Body of pancreas (tissue), 4 donors: ENCODE measurements at places on chromosomes 12 and 14. TPM values are rescaled to one million over a fixed set of nuclear protein-coding genes. Genes with fewer than 3 reads are reported as not detected.

GRCh38 chr14:25121337-25122129 is 71.6 kb upstream of the STXBP6 start:
- H3K4me3 ChIP-seq: no peak overlapping the region
- no peak for DNase-seq
- H3K4me1 ChIP-seq: no peaks in the 10 kb centered on the region
- H3K27me3 ChIP-seq: no peaks in the 10 kb centered on the region
- no peak overlapping the region for H3K27ac ChIP-seq

- H3K4me3 ChIP-seq: peak overlapping the region; percentile 87
- H3K4me1 ChIP-seq: peaks cover 46% of the 10 kb centered on the region
- H3K27ac ChIP-seq: peak overlapping the region; percentile 100
- no peaks in the 10 kb centered on the region for H3K27me3 ChIP-seq
These were observed 636 bp downstream of the DUSP6 start for GRCh38 chr12:89351489-89352241.

DNA sequence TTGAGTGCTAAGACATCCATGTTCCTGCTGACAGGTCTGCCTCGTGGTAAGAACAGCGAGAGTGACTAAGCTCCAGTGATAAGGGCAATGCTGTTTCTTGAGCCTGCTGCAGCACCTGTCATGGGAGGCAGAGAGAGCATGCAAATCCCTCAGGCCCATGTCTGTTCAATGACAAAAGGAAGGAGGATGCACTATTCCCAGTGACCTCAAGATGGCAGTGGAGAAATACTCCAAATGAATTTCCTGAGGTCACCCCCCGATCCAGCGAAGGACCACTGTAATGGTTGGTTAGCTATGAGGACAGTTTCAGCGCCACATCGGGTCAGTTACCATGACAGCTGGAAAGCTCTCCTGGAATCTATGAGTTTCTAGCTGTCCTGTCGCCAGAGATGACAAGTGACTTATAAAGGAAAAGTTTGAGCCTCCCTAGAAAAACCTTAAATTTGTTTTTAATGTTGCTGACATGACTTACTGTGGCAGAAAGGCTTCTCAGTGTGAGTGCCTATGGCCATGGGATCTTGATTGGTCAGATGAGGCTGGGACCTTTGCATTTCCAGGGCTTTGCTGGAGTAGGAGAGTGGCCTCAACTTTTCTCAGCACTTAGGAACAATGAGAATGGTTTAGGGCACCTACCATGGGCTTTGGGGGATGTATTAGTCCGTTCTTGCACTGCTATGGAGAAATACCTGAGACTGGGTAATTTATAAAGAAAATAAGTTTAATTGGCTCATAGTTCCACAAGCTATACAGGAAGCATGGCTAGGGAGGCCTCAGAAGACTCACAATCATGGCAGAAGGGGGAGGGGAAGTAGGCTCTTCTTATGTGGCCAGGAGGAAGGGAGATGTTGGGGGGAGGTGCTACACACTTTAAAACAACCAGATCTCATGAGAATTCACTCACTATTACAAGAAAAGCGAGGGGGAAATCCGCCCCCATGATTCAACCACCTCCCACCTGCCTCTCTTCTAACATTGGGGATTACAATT is 88.0 kb upstream of the TMEM260 start:
- no peak overlapping the region for H3K27ac ChIP-seq
- H3K4me3 ChIP-seq: no peak overlapping the region
- H3K36me3 ChIP-seq: no peaks in the 10 kb centered on the region
- no peaks in the 10 kb centered on the region for H3K27me3 ChIP-seq
- DNase-seq: peak; percentile 40

DNA sequence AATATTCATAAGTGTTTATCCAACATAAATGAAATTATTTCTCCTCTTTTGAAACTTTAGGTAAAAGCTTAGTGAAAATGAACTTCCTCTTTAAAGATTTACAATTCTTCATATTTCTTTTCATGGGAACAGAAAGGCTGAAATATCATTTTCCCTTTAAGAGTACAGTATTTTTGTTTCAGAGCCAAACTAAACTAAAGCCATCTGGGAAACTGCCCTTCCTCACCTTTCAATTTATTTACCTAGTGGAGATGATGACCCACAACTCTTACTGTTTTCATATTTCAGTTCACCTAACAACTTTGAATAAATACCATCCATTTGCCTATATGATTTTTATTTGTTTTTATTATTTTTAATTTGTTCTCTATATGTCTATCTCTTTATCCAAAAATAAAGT is 105.4 kb downstream of the ALX1 start:
- no peak overlapping the region for H3K27ac ChIP-seq
- H3K4me3 ChIP-seq: no peak overlapping the region
- H3K36me3 ChIP-seq: no peaks in the 10 kb centered on the region
- H3K4me1 ChIP-seq: no peaks in the 10 kb centered on the region
- no peak for DNase-seq
- H3K27me3 ChIP-seq: no peaks in the 10 kb centered on the region

DNA sequence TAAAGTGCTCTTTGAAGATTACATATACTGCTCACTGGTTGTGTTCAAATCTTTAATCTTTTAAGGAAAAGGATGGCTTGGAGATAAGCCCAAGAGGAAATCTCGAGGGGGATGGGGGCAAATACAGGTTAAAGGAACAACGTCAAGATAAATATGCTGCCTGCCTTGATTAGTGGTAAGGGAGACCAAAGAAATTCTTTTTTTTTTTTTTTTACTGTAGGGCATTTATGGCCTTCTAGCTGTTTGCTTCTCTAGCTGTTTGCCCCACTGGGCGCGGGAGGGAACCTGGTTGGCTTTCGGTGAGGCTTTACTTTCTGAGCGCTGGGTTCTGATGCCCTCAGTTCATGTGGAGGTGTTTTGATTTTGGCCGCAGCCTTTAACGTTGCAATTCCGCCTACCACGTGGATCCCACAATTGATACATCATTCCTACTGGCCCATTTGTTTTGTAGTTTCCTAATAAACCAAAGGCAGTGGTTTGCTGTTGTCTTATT is 5.7 kb downstream of the CCND2 start:
- H3K4me3 ChIP-seq: no peak overlapping the region
- H3K36me3 ChIP-seq: peaks cover 13% of the 10 kb centered on the region
- peaks cover 52% of the 10 kb centered on the region for H3K4me1 ChIP-seq

- DNase-seq: no peak
- H3K4me3 ChIP-seq: no peak overlapping the region
- peaks cover 22% of the 10 kb centered on the region for H3K4me1 ChIP-seq
- H3K27me3 ChIP-seq: no peaks in the 10 kb centered on the region
- H3K36me3 ChIP-seq: no peaks in the 10 kb centered on the region
These were observed 153.4 kb downstream of the DPF3 start for GRCh38 chr14:72740504-72740961.

GRCh38 chr14:29223947-29224346 is 457.4 kb downstream of the FOXG1 start:
- H3K4me1 ChIP-seq: no peaks in the 10 kb centered on the region
- H3K27ac ChIP-seq: no peak overlapping the region
- no peak for DNase-seq
- H3K36me3 ChIP-seq: no peaks in the 10 kb centered on the region
- no peaks in the 10 kb centered on the region for H3K27me3 ChIP-seq
- H3K4me3 ChIP-seq: no peak overlapping the region

- H3K4me3 ChIP-seq: no peak overlapping the region
- no peaks in the 10 kb centered on the region for H3K27me3 ChIP-seq
- peaks cover 58% of the 10 kb centered on the region for H3K4me1 ChIP-seq
These were observed 4.0 kb downstream of the EGLN3 start for GRCh38 chr14:33946679-33947476.

DNA sequence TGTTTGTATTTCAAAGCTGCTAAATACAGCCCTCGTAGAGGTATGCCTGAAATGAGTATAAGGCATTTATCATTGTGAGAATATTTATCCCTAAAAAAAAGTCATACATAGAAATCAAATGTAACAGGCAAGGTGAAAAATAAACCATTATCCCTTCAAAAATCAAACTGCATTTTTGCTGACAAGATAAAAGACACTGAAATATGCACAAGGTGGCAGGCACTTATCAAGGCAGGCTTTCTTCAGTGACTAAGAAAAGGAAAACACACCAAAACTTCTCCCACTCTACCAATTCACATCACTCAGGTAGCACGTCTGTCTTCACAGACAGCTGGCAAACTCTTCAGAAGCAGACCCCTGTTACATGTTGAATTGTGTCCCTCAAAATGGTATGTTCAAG is 23.6 kb downstream of the ARMH4 start:
- no peaks in the 10 kb centered on the region for H3K27me3 ChIP-seq
- no peak overlapping the region for H3K27ac ChIP-seq
- no peaks in the 10 kb centered on the region for H3K4me1 ChIP-seq
- no peaks in the 10 kb centered on the region for H3K36me3 ChIP-seq

GRCh38 chr12:29882846-29883245 is 99.1 kb upstream of the TMTC1 start:
- no peaks in the 10 kb centered on the region for H3K36me3 ChIP-seq
- no peaks in the 10 kb centered on the region for H3K4me1 ChIP-seq
- DNase-seq: no peak
- no peak overlapping the region for H3K4me3 ChIP-seq

GRCh38 chr12:79938843-79939242 is 3.9 kb upstream of the PPP1R12A start:
- no peak overlapping the region for H3K4me3 ChIP-seq
- no peak for DNase-seq

DNA sequence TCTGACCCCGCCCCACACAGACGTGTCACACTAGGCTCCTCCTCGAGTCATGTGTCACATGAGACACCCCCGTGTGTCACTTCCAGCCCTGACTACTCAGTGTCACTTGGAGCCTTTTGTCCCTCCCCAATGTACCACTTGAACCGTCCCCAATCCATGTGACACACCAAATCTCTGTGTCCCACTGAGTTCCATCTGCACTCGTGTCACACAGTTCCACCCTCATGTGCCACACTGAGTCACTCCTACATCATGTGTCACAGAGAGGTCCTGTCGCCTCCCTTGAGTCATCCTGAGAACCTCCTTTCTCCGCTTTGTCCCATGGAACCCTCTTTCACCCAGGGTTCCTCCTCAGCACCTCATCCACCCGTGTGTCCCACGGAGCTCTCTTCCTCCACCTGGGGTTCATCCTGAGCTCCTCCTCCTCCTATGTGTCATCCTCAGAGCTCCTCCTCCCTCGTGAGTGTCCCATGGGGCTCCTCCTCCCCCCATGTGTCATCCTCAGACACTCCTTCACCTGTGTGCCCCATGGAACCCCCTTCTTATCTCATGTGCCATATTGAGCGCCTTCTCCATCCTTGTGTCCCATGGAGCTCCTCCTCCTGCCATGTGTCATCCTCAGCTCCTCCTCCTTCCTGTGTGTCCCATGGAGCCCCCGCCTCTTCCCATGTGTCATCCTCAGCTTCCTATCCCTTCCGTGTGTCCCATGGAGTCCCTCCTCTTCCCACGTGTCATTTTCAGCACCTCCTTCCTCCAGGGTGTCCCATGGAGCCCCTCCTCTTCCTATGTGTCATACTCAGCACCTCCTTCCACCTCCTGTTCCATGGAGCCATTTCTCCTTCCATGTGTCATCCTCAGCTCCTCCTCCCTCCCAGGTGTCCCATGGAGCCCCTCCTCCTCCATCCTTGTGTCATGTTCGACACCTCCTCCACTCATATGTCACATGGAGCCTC is 32.0 kb downstream of the RTL1 start:
- no peak overlapping the region for H3K4me3 ChIP-seq
- no peaks in the 10 kb centered on the region for H3K4me1 ChIP-seq
- no peaks in the 10 kb centered on the region for H3K27me3 ChIP-seq
- DNase-seq: no peak

GRCh38 chr14:105700622-105701288 is 174.4 kb downstream of the TMEM121 start:
- H3K4me3 ChIP-seq: no peak overlapping the region
- DNase-seq: no peak
- H3K27me3 ChIP-seq: no peaks in the 10 kb centered on the region
- no peaks in the 10 kb centered on the region for H3K36me3 ChIP-seq

- H3K27ac ChIP-seq: no peak overlapping the region
- H3K36me3 ChIP-seq: no peaks in the 10 kb centered on the region
- no peak overlapping the region for H3K4me3 ChIP-seq
These were observed 3.5 kb upstream of the LTBR start for GRCh38 chr12:6380141-6381121.

GRCh38 chr14:70359076-70359424 is 433 bp downstream of the COX16 start:
- peak overlapping the region; percentile 13 for H3K4me3 ChIP-seq
- H3K36me3 ChIP-seq: no peaks in the 10 kb centered on the region
- DNase-seq: no peak
- H3K4me1 ChIP-seq: peaks cover 16% of the 10 kb centered on the region
- H3K27ac ChIP-seq: peak overlapping the region; percentile 91
- H3K27me3 ChIP-seq: no peaks in the 10 kb centered on the region

DNA sequence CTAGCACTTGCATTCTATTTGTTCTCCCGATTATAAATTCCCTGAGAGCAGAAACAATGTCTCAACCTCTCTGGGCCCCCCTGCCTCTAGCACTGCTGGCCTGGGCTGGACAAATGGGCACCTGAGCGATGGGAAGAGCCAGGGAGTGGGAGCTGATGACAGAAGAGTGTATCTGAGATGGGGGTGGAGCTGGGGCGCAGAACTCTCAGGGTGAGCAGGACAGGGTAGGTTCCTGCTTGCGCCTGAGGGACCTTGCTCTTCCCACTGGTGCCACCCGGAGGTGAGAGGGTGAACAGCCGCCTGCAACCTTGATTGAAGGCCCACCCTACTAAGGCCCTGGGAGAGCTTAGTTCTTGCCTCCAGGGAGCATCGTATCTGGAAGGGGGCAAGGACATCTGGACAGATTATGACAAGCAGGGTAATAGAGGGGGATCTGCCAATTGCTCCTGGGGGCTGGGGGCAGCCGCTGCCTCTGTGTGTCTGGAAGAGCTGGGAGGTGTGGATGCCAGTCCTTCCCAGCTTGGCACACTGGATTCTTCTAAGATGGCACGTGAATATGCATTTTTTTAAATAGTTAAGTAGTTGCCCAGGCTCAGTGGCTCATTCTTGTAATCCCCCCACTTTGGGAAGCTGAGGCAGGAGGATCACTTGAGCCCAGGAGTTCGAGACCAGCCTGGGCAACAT is 43.0 kb upstream of the TSPAN9 start:
- H3K4me1 ChIP-seq: peaks cover 32% of the 10 kb centered on the region
- DNase-seq: peak; percentile 77
- H3K27ac ChIP-seq: no peak overlapping the region

C12orf60 gene
- 1.8 TPM for total RNA-seq

CFAP54 gene
- not detected for total RNA-seq

FBLN5 gene
- total RNA-seq: 52.1 TPM
